ENCODE measurements at places on chromosomes 5 and 9.
A peak's percentile ranks its signal among the peaks of the same experiment; 100 is the strongest.

DNA sequence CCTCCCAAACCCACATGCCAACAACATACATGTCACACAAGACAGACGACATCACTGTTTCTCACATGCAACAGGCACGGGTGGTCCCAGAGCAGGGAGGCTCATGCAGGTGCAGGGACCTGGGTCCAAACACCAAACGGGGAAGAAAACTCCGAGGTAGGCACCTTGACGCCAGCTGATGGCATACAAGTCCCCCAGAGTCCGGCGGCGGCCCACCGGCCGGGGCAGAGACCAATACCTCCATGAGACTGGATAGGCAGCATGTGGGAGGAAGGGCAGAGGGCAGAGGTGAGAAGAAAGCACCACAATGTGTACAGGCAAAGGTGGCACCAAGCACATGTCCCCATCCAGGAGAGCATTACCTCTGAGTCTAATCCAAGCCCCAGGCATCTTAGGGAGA lies 73.0 kb upstream of the UBTD2 start:
- no peak for DNase-seq

DNA sequence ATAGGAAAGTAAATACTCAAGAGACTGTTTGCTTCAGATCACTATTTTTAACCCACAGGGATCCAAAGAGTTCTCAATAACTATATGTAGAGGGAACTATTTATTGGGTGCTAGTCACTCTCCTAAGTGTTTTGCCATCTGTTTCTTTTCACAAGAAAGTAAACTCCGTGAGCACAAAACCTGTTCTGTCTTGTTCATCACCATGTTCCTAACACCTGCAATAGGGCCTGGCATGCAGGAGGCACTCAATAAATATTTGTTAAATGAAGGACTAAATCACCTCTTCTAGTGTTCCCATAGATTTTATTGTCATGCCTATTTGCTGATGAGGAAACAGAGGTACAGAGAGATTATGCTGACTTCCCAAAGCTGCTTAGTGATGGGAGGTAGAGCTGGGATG lies 118.2 kb downstream of the VCAN start:
- no peak for DNase-seq

GRCh38 chr5:143645356-143645755 lies 166.6 kb upstream of the HMHB1 start:
- DNase-seq: no peak

GRCh38 chr9:125650271-125650737 lies 56.7 kb downstream of the MAPKAP1 start:
- no peak for DNase-seq

DNA sequence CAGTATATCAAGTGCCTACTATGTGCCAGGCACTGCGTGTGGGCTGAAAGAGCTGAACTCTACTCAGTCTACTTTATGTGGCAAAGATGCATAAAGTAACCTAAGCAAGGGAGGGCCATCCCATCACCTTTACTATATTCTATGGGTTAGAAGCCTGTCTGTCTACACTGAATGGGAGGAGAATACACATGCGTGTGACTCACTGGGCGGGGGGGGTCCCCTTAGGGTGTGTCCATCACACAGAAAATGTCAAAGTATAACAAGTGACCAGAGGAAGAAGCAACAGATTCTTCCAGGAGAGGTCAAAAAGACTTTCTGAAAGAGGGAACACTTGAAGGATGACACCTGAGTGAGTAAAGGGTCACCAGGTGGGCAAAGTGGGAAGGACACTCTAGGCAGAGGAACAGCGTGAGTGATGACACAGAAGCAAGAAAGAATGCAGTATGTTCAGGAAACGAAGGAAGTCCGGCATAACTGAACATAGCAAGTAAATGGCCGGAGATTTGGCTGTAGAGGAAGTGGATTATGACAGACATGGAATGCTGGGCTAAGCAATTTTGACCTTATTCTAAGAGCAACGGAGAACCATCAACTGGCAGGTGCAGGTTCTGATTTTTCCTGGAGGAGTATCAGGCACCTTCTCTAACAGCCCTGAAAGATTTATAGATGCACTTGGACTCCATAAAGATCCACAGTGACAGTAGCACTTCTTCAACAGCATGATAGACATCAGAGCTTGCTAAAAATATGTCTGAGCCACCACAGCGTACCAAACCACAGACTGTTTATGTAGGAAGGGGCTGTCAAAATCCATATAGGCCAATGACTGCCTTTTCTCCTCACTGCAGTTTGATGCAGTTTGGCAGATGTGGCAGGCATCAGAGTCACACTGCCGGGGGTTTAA lies 8.0 kb upstream of the WHRN start:
- no peak for DNase-seq

- DNase-seq: no peak
Measured at GRCh38 chr9:113492343-113493202, 29.0 kb downstream of the RGS3 start.

DNA sequence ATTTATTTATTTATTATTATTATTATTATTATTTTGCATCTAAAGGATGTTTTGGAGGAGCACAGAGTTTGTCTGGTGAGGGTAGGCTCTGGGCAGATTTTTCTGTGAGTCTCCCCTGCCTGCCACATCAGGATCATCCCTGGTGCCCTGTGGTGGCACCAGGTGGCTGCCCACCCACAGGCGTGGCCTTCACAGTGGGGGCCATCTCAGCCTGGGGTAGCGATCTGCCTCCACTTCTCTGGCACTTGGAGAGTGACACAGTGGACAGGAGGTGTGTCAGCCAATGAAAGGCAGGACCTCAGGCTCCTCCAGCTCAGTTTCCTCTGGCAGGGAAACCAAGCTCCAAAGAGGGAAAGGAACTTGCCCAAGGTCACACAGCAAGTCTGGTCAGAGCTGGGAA lies 30.0 kb downstream of the SLC6A7 start:
- no peak for DNase-seq

- no peak for DNase-seq
Measured at GRCh38 chr5:113333411-113333810, 101.4 kb downstream of the TSSK1B start.

DNA sequence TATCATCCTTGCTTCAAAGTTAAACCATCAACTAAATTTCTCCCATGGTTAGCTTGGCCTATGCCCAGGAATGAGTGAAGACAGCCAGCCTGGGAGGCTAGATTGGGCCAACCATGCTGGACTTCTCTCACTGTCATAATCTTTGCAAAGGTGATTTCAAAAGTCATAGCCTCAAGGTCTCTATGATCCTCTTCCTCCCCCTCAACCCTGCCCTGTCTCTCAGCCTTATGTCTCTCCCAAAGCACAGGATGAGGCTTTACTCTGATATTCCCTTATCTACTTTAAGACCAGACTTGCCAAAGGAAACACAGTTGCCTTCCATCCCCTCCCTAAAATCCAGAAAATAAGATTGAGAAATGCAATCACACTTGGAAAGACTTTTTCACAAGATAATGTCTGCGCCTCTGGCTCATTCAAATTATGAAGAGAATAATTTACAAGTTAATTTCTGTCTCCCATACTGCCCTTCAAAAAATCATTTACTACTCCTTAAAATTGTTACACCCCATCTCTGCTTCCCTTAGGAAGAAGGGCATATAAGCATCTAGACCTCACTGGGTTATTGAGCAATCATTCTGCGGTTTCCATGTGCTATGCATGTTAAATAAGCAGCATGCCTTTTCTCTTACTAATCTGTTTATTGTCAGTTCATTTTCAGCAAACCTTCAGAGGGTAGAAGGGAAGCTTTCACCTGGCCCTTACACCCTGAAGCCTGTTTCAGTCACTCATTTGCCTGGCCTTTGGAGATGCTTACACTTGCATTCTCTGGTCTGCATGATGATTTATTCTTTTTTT lies 113.8 kb upstream of the ANKRD55 start:
- no peak for DNase-seq

- DNase-seq: peak; percentile 65
Measured at GRCh38 chr5:41707853-41708603, 162.2 kb downstream of the OXCT1 start.

GRCh38 chr9:18331808-18332209 lies 142.1 kb upstream of the ADAMTSL1 start:
- DNase-seq: no peak

GRCh38 chr5:40045429-40045828 lies 620.6 kb upstream of the DAB2 start:
- no peak for DNase-seq

DNA sequence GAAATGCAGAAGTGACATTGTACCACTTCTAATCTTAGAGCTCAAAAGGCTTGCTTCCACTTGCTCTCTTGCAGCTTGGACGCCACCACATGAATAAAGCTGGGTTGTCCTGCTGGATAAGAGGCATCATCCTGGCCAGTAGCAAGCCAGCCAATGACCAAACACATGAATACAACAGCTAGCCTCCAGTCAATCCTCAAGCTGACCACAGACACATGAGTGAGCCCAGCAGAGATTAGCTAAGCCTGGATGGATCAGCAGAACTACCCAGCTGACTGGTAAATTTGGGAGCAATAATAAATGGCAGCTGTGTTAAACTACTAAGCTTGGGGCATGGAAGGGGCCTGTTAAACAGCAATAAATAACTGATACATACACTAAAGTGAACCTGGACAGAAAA lies 121.1 kb upstream of the SLC12A2 start:
- DNase-seq: no peak

DNA sequence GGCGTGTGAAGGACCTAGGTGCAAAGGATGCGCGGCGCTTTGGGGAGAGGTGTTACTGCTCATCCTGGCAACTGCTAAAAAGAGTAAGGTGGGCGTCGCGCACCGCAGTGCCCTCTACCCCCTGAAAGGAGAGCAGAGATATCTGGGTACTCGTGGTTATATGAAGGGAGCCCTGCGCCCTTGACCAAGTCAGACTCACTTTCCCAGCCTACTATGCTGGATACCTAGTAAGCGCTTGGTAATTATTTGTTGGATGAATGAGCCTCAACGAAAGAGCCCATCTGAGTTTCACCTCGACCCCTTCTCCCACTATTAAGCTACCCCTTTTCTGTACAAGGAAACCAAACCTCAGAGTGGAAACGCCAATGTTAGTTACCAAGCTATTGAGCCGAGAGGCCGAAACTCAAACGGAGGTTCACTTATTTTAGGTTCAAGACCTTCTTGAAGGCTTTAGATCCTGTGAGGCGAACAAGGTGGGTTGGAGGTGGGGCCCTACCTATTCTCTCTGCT lies 8.0 kb downstream of the LHX6 start:
- no peak for DNase-seq

GRCh38 chr5:93220431-93220830 lies 360.6 kb downstream of the NR2F1-AS1 start:
- DNase-seq: no peak

GRCh38 chr9:96139592-96140295 lies 162.2 kb downstream of the HSD17B3 start:
- DNase-seq: peak; percentile 60

- no peak for DNase-seq
Measured at GRCh38 chr5:124880903-124881697, 134.7 kb upstream of the ZNF608 start.

- DNase-seq: no peak
Measured at GRCh38 chr5:157347301-157348048, 81.6 kb downstream of the CYFIP2 start.

DNA sequence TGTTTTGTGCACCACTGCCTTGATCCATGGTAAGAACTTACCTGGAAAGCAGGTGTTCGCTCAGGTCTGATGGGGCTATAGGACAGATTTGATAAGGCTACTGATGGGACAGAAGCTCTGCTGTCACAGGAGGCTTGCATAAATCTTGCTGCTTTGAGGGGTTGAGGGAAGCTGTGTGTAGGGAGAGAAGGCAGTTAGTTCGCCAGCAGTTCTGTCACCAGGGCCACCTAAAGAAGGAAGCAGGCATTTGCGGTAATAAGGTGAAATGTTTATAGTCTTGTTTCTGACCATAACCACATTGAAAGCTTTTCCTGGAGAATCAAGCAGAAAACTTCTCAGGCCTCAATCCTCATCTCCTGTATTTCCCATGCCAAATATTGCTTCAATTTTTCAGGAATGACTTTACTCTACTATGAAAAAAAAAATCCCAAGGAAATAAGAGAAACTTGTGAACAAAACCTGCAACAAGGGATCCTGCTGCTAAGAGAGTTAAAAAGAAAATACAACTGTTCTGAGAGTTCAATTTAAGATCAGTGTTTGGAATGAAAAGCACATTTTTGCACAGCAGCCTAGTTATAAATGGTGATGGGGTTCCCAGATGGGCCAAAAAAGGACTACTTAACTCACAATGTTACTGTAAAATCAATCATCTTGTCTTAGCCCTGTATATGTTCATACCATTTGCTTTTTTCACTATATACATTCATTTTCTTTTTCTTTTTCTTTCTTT lies 122.0 kb upstream of the RANBP3L start:
- no peak for DNase-seq

DNA sequence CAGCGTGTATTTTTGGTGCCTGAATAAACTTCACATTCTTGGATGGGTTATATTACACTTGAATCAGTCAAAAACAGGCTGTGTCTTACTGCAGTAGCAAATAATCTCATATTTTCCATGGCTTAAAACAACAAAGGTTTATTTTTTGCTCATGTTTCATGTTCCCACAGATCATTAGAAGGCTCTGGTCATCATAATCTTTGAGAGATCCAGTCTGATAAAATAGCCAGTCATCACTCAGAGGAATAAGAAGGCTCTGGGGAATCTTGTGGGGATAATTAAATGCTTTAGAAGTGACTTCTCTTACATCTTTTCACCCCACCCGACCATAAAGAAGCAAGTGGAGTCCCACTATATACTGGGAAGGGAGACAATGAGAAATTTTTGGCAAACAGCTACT lies 417.7 kb downstream of the PSAT1 start:
- DNase-seq: no peak

- no peak for DNase-seq
Measured at GRCh38 chr5:74152625-74153254, 487.8 kb downstream of the ENC1 start.

- no peak for DNase-seq
Measured at GRCh38 chr9:112380825-112381221, 915 bp downstream of the HSDL2 start.

DNA sequence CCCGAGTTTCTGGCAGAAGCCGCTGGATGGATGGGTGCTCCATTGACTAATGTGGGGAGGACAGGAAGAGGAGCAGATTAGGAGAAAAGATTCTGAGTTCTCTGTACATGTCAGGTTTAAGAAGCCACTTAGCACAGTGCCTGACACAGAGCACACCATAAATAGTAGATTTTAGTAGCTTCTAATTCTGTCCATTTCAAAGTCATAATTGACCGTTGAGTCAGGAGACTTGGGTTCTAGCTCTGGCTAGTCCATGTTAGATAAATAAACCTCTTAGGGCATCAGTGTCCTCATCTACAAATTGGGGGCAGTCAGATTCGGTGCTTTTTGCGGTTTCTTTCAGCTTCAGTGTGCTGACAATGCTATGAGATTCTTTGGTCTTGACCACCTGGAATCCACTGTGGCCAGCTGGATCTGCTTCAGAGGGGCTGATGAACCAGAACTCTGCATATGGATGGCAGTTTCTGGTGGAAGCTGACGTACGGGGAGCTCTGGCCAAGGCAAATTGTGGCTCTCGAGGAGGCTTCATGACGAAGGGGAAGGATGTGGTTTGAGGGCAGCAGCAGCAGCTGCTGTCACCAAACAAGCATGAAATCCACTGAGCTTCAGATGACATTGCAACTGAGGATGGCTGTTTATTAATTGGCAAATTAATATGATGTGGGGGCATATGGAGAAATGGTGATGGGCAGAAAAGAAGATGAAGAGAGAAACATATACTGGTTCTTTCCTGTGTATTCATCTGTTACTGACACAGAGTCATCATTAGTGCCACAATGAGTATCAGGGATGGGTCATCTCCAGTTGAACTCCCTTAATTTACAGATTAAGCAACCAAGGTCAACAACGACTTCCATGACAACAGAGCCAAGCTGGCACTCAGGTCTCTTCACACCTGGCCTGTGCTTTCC lies 134.4 kb downstream of the AOPEP start:
- no peak for DNase-seq

- DNase-seq: no peak
Measured at GRCh38 chr5:68793074-68793473, 300.7 kb upstream of the SLC30A5 start.

GRCh38 chr9:16693616-16694015 lies 176.9 kb downstream of the BNC2 start:
- DNase-seq: no peak

Data from NCI-H446 (cell line).